ENCODE measurements at places on chromosomes 12 and 14. TPM values are rescaled to one million over a fixed set of nuclear protein-coding genes. Genes with fewer than 3 reads are reported as not detected.

Gene POTEM
- total RNA-seq = not detected

Gene BCAT1
- 29.0 TPM for total RNA-seq

Gene VRTN
- total RNA-seq = not detected

Gene CCDC38
- total RNA-seq = 0.12 TPM

Gene OR4K14
- total RNA-seq = not detected

Gene KCNJ8
- total RNA-seq = 9.0 TPM

Gene CBLN3
- 5.2 TPM for total RNA-seq

Gene GPR84
- total RNA-seq = 1.4 TPM

Gene RNASE3
- total RNA-seq = 0.54 TPM

Gene AVPR1A
- 170 TPM for total RNA-seq

Gene GRIP1
- 0.66 TPM for total RNA-seq

Gene SIX6
- total RNA-seq = not detected

Gene NPAS3
- 1.2 TPM for total RNA-seq

Gene RBP5
- 17.0 TPM for total RNA-seq

Gene CLEC4A
- total RNA-seq = 1.0 TPM

Gene SLCO1C1
- not detected for total RNA-seq

Gene MYO1H
- not detected for total RNA-seq

Gene PMEL
- total RNA-seq = 1.3 TPM

Data from adrenal gland (tissue), 19 donors.